Stimulated activated CD8-positive, alpha-beta memory T cell treated with anti-CD3 and anti-CD28 coated beads, Interleukin-4, amount 100 ng/mL, for 1 hour (primary cell): ENCODE measurements at places on chromosomes 11 and 22.
A peak's percentile ranks its signal among the peaks of the same experiment; 100 is the strongest.

DNA sequence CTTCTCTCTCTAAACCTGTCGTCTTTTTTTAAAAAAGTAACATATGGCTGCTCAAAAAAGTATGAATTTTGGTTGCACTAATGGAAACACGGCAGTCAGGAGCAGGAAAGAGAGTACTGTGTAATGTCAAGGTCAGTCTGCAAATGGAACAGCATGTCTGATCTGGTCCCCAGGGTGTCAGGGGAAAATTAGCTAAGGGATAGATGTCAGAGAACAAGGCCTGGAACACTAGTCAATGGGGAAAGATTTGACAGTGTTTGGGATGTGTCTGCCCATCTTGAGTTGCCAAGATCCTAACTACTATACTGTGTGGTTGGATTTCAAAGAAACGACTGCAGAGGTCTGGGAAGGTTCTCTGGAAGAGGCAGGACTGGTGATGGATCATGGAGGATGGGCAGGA is 65.7 kb upstream of the PHOX2A start:
- no peak for DNase-seq

- DNase-seq: no peak
Observed at GRCh38 chr11:126268361-126268707, 361 bp downstream of the SRPRA start.

DNA sequence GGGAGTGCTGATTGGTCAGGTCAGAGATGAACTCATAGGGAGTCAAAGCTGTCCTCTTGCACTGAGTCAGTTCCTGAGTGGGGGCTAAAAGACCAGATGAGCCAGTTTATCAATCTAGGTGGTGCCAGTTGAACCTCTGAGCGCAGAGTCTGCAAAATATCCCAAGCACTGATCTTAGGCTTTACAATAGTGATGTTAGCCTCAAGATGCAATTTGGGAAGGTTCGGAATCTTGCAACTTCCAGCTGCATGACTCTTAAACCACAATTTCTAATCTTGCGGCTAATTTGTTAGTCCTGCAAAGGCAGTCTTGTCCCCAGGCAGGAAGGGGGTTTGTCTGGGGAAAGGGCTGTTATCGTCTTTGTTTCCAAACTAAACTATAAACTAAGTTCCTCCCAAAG is 92.3 kb upstream of the PARVA start:
- no peak for DNase-seq

DNA sequence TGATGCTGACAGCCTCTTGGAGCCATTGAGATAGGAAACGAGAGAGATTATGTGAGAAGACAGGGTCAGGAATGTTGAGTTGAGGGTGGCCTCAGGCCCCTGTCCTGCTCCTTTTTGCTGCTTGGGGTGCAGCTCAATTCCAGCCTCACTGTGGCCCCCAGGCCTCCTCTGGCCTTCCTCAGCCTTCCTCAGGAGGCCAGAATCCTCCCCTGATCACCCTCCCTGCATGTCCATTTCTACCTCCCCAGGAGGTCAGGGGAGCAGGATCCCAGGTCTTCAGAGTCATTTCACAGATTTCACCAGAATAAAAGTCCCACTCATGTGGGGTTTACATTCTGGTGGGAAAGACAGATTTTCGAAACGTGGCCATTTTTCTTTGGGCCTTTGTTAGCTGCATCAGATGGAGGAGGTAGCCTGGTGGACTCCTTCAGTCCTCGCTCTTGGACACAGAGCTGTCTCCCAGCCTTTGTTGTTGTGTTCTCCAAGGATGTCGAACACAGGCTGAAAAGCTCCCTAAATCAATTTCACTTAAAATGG is 2.2 kb upstream of the KCNQ1OT1 start:
- no peak for DNase-seq

DNA sequence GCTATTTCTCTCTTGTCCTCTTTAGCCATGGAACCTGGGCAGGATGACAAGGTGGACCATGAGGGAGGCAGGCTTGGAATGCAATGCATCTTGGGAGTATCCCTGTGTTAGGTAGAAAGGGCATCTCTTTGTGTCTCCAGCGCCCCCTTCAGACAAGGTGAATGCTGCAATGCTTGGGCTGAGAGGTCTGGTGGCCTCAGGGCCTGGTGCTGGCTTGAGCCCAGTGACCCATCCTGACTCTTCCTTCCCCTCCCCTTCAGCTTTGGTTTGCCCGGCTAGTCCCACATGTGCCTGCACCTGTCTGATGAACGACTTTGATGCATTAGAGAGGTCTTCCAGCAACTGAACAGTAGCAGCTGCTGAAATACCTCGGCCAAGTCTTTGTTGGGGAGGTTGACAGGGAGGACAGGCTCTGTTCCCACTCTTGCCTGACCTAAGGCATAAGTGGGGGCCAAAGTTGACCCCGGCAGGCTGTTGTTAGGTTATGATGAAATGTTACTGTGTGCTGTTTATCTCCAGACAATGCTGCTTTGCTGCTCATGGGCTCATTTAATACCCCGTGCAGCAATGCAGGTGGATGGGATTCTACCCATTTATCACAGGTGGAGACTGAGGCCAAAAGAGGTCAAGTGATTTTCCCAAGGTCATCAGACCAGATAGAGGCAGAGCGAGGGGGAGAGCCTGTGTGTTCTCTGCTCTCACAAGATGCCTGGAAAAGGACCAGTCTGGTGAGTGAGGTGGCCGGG is 22.5 kb downstream of the MYO18B start:
- no peak for DNase-seq

DNA sequence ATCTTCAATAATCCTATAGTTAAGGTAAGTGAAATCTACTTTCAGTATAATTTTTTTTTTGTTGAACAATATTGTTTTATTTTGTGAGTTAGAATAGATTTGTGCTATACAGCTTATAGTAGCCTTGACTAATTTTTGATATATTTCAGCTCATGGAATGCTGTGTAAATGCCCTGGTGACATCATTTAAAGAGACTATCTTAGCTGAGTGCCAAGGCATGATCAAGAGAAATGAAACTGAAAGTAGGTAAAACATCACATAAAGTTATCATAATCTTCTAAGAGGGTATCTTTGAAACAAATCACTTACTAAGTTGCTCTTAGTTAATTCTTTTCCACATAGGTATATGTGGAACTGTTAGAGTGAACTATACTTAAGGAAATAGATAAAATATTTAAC is 51.4 kb upstream of the ACAT1 start:
- no peak for DNase-seq

DNA sequence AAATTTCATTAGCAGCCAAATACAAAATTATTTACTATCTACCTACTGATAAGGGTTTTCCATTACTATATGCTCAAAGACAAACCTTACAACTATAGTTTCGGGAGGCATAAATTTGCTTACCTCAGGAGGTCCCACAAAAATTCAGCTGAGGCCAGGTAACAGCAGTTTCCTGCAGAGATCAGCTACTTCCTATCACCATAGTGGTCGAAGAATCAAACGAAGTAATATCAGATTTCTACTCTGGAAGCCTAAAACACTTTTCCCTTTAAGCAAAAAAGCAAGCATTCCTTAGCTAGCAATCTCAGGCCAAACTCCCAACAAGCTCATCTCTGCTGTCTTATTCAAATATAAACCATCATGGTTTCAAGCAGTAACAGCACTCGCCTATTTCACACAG is 3.1 kb downstream of the NAP1L4 start:
- DNase-seq: no peak

DNA sequence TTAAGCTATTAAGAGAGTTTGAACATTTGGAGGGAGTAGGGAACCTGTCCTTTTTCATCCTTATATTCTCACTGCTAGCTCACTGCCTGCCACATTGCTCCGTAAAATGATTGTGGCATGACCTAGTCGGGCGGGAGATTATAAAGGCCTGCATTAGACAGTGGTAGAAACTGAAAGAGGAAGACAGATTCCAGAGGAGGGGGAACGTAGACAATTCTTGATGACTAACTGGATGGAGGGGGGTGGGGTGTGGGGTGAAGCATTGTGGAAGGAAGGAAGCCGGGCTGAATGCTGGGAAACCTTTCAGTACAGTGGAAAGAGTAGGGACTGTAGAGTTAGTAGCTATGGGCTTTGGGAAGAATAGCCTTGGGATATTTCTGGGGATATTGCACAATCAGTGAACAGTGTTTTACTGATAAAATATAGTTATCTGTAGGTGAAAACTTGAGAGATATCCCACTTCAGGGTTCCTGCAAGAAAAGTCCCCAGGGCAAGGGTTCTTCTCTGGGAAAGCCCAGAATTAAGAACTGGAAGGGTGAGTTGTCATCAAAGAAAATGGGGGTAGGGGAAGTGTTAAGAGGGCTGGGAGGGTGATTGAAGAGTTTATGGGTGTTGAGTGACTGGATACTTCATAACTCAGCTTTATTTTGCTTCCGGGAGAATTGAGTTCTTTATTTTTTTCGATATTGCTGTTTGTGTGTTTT is 2.1 kb downstream of the MED15 start:
- no peak for DNase-seq

GRCh38 chr11:133928628-133929059 is 28.1 kb downstream of the IGSF9B start:
- DNase-seq: peak; percentile 34

GRCh38 chr22:39938509-39939111 is 21.6 kb upstream of the TMA7B start:
- no peak for DNase-seq

DNA sequence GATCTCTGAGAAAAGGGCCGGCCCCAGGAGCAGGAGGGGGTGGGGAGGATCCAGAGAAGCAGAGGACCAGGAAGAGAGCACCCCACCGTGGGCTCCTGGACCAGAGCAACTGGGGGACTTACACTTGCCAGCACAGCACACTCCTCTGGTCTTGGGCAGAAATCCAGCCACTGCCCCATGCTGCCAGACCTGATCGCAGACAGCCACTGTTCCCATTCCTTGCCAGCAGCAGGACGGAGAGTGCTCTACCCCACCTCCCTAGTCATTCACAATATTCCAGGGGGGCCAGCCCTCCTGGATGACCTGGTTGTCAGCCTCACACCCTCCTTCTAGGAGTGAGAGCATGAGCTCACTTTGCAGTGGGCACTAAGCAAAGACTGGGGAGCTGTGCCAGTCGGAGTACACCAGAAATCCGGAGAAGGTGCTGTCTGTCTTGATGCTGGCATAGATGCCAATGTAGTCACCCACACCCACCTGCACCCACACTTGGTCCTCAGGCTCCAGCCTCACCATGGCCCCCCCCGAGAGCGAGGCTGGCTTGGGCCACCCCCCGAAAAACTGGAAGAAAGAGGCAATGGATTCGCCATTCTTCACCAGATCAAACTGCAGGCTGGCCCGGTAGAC is 1.6 kb downstream of the C1QTNF5 start:
- DNase-seq: no peak

DNA sequence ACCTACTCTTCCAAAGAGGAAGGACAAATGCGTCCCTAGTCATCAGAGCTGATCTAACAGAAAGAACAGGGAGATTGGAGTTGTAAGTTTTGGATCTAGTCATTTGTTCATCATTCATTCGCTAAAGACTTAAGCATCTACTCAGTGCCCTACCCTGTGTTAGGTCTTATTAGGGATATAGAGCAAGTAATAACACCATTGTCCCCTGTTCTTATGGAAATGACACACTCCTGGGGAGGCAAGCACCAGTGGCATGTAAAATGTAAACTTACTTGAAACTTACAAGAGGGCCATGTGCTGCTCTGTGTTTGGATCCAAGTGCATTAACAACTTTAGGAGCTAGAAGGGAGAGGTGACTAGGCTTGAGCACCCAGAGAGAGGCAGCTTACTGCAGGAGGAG is 61.9 kb downstream of the P4HA3 start:
- no peak for DNase-seq

GRCh38 chr11:13434247-13435205 is 28.5 kb downstream of the BTBD10 start:
- no peak for DNase-seq

- DNase-seq: no peak
Observed at GRCh38 chr11:130671801-130672700, 223.6 kb downstream of the ADAMTS15 start.

DNA sequence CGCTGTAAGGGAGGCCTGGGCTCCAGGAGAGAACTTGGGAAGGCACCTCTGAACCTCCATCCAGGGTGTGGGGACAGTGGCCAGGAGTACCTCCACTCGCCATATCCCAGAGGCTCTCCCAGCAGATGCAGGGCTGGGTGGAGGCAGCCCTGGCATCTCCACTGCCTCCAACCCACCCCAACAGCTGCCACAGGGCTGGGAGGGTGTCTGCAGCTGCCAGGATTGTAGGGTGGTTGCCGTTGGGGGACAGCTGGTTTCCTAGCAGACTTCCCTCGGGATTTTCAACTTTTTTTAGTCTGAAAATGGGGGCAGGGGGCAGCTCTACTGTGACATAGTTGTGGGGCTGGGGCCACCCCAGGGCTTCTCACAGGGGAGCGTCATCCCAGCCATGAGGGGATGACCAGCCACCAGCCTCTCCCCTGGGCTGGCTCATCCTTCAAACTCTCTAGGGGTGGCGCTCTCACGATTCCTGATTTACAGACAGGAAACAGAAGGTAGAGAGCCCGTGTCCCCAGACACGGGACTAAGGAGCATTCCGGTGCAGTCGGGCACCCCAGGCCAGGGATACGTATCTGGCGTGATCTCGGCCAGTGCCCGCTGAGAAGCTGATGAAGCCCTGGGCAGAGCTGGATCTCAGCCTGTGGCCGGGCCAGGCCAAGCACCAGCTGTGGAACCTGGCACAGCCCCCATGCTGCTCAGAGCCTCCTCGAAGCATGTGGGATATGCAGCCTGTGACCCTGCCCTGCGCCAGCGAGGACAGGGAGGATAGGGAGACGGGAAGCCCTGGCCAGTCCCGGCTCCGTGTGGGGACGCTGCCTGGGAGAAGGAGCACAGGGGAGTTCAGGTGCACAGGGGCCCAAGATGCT is 9.9 kb downstream of the PRR5 start:
- no peak for DNase-seq

- DNase-seq: no peak
Observed at GRCh38 chr22:18071968-18072310, 5.9 kb upstream of the PEX26 start.

DNA sequence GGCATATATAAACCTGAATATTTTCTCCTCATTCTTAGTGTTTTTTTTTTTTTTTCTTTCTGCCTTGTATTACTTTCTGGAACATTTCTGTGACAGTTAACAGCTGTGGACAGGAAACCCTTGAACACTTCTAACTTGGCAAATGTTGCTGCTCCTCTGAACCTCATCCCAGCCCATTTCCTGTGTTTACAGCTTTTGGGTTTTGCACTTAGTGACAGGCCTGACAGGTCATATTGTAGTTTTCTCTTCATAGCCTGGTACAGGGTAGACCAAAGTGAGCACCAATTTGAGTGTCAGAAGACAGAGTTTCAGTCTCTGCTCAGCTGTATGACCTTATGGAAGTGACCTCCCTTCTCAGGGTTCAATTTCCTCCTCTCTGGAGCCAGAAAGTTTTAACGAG is 91.6 kb downstream of the STIM1 start:
- DNase-seq: peak; percentile 34

- no peak for DNase-seq
Observed at GRCh38 chr11:28969832-28970231, 861.6 kb downstream of the METTL15 start.

GRCh38 chr22:44729391-44730021 is 22.9 kb upstream of the ARHGAP8 start:
- DNase-seq: no peak

GRCh38 chr11:14340721-14341120 is 18.3 kb downstream of the RRAS2 start:
- DNase-seq: no peak

- no peak for DNase-seq
Observed at GRCh38 chr11:1773131-1773993, 9.6 kb upstream of the CTSD start.
